ENCODE measurements at places on chromosomes 2 and 18.

DNA sequence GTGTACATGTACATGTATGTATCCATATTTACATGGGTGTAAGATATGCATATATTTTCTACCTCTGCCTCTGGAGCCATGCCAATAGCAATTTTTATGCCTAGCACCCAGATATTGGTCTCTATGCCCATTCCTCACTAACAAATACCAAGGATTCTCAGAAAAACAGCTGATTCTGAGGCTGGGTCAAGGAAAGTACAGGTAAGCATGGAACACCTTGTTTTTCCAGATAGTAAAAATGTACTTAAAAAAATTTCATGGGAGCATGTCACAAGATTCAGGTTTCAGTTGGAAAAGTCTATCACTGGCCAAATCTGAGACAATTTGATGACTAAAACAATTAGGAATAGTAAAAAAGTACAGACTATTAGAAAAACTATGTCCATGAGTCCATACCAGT is 114.5 kb upstream of the MAPRE2 start:
- DNase-seq: no peak

DNA sequence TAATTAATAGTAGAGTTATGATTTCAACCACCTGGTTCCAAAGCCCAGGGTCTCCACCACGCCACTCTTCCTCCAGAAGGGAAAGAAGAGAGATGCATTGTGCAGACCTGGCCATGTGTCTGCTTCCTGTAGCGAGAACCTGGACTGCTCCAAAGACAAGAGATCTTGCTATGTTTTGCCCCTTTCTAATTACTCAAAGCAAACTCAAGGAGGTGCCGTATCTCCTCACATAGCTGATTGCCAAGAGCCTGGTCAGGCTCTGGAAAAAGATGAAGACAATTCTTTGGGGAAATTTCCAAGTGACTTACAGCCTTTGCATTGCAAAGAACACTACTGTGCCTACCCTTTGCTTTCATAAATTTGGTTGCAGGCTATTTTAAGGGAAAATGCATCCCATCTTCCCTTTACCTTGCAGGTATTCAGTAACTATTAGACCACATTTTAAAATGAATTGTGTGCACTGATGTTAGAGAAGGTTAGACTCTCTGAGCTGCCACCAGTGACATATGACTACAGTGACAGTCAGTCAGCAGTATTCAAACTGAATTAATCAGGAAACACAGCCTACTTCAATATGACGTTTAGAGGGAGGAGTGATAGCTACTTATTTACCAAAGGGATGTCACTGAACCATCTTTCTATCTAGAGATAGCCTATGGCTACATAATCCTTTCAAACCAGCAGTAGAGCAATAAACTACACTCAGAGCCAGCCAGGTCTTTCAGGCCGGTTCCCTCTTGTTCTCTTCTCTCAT is 842.1 kb upstream of the FANCL start:
- no peak for DNase-seq

DNA sequence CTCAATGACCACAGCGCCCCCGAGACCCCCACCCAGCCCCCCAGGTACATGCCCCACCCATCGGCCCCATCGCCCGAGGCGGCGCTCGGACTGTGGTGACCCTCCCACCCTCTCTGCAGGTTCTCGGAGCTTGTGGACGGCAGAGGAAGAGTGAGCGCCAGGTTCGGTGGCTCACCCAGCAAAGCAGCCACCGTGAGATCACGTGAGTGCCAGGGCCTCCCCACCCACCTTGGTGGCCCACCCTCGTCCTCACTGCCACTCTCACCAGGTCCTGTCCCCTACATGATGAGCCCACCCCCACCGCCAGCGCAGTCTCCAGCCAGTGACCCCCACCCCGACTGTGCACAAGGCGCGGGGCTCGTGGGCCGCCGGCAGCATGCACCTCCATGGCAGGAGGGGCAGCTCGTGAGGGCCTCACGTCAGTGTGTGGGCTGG is 30.4 kb downstream of the MTERF4 start:
- DNase-seq: no peak

DNA sequence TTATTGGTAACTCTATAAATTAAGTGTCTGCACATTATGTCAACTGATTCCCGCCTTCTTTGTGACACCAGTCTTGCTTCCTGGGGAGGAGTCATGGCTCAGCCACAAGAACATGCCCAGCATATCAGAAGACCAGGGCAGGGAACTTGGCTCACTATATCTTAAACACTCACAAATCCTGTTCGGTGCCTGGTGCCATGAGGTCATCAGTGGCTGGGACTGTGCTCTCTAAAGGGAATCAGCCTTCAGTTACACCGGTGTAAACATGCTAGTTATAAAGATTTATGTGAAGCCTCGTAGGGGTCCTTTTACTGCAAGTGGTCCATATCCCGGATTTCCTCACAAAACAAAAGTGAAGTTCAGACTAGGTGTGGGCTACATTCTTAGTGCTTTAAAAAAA is 73.1 kb upstream of the ZNF521 start:
- peak; percentile 36 for DNase-seq

GRCh38 chr2:210195101-210195852 is 24.1 kb upstream of the KANSL1L start:
- peak; percentile 45 for DNase-seq

- DNase-seq: no peak
These were observed 215.6 kb upstream of the POU3F3 start for GRCh38 chr2:104638190-104638858.

DNA sequence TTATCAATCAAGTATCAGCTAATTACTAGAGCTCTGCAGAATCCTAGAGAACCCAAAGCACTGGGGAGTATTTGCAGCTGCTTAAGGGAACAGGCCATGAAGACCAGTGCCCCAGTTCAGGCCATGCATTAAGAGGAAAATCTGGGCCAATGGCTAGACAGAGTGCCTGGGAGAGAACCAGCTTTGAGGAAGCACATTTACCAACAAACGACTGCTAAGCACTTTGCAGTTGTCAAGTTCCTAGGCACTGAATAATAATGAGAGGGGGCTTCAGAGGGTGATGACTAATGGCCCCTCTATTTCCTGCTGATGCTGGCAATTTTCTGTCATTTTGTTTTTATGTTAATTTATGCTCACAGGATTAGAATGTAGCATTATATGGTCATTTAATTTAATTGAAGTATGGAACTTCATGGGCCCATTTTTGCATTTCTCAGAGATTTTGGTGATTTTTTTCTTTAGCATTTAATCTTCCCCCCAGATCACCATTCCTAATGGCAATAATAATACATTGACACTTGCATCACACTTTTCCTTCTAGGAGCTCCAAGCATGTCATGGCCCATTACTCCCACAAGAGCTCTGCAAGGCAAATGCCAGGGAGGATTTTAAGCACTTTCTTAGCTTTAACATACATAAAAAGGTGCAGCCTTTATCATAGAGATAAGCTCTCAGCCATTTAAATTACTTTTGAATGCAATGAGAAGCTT is 147.7 kb upstream of the SPATS2L start:
- DNase-seq: no peak

DNA sequence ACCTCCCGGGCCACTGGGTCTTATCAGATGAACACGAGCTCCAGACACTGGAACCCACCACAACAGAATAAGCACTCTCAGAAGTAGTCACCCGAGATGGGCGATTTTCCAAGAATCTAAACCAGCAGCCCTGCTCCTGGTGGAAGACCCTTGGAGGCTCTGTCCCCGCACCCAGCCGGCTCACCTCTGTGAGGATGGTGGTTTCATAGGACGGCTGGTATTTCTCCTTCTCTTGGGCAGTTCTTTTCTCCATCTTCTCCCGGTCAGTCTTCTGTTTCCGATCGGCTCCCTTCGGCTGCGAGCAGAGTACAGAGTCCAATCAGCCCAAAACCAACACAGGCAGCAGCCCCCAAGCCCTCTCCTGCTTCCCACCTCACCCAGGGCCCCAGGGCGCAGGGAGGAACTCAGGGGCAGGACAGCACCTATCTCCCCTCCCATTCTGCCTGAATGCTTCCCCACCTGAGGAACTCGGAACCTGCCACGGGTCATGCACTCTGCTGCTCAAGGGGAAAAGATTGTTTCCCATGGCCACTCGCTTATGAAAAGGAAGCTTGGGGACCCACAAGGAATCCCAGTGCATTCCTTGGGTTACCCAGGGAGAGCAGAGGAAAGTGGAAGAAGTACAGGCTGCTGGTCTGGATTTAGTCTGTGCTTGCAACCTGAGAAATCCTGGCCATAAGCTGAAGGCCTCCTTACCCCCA is 42.7 kb downstream of the TFCP2L1 start:
- no peak for DNase-seq

- DNase-seq: no peak
These were observed 33.9 kb upstream of the IKZF2 start for GRCh38 chr2:213185147-213185822.

GRCh38 chr18:60038731-60039130 is 138.9 kb downstream of the PMAIP1 start:
- DNase-seq: no peak

GRCh38 chr2:105052773-105053172 is 14.9 kb downstream of the MRPS9 start:
- DNase-seq: peak; percentile 13

- no peak for DNase-seq
These were observed 135.8 kb upstream of the DSEL start for GRCh38 chr18:67652288-67652687.

DNA sequence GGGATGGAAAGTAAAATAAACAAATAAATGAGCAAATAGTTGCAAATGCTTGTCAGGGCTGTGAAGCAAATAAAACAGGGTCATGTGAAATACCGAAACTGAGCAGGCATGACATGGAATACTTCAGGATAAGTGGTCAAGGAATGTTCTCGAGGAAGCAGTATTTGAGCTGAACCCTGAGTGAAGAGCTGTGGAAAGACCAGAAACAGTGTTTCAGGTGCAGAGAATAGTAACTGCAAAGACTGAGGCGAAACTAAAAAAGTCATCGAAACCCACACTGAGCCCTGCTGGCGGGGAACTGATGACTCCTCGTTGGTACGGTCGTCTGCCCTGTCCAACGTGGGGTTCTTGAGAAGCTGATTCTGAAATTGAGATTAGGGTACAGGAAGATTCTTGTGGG is 27.2 kb upstream of the MYCN start:
- no peak for DNase-seq

- no peak for DNase-seq
These were observed 13.3 kb upstream of the RAB17 start for GRCh38 chr2:237603718-237604362.

- peak; percentile 83 for DNase-seq
These were observed 175.5 kb downstream of the AGAP1 start for GRCh38 chr2:235669269-235669831.

DNA sequence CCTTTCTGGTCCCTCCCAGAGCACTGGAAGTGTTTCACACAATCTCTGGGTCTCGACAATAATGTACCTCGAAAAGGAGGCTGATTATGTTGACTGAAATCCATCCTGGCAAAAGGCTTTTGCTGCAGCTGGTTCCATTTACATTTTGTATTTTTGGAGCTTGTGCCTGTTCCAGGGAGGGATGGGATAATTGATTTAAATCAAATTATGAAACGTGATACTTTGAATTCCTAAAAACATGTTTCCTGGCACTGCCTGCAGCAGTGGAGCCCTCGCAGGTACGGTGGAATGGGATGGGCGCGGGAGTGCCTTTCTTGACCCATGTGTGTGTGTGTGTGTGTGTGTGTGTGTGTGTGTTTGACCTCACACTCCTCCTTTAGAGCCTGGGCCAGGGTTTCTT is 455.5 kb upstream of the MEIS1 start:
- DNase-seq: no peak

DNA sequence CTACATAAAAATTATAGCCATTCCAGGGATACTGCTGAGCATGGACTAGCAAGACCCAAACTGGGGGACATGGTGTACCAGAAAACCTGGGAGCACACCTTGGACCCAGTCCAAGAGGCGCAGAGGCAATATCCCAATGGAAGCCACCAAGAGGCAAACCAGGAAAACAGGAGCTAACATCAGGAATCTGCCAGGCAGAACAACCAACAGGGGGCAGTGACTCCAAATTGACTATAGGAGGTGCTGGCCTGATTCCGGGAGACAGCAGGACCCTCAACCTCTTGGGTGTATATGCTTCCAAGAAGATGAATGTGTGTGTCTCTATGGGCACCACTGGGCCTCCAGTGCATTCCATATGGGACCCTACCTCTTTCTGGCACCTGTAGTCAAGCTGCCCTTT is 172.7 kb upstream of the ARL4C start:
- DNase-seq: no peak

- DNase-seq: no peak
These were observed 135.1 kb downstream of the DLGAP1 start for GRCh38 chr18:4319738-4320677.

- DNase-seq: no peak
These were observed 17.3 kb downstream of the SPRED2 start for GRCh38 chr2:65415091-65415490.

DNA sequence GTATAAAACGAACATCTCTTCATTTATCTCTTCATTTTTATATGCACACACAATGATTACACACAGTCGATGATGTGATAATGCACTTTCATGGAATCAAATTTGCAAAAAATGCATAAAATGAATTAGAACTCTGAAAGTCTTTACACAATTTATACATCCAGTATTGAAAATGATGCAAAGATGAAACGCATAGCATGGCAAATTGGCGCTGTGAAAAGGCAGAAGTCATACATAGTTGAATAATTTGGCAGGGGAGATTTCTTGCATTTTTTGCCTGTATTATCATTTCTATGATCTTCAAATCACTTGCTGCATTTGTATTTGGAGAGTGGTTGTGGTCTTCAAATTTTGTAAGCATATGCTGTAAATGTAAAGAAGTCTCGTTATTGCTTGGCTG is 150.7 kb upstream of the LGALSL start:
- no peak for DNase-seq

DNA sequence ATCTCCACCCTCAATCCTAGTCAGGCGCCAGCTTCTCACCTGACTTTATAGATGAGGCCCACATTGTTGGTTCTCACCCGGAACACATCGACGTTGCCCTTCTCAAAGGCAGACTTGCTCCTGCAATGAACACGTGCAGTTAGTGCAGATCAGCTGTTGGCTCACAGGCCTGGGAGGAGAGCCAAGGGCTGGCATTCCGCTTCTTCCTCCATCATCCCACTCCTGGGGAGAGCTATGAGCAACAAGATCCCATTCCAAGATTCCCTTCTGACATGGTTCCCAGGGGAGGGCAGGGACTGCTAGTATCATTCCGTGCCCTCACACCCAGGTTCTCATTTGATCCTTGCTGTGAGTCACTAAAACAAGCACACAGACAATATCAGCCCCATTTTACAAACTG is 15.1 kb downstream of the LOXHD1 start:
- DNase-seq: peak; percentile 65

Measured in myocyte (in vitro differentiated cells).